ENCODE measurements at places on chromosomes 7 and 10.

GRCh38 chr7:148782757-148783456 lies 84.2 kb downstream of the CUL1 start:
- DNase-seq: no peak

GRCh38 chr10:11288302-11288701 lies 270.6 kb downstream of the CELF2 start:
- DNase-seq: no peak

DNA sequence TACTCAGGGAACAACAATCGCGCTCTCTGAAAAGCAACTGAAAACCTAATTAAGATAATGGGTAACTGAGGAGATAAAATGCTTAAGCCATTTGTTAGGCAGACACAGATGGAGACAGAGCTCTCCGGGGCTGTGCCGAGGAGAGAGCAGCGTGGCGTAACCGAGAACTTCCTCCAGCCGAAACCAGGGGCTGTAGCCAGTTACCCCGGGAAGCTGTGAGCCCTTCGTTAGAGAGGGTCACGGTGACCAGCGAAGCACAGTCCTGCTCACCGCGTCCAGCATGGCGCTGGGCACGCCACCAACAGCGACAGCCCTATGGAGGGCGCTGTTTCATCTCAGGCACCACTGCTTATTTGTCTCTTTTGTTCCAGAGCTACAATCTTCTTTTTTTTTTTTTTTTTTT lies 16.1 kb downstream of the PAPOLB start:
- no peak for DNase-seq

- peak; percentile 96 for DNase-seq
These were observed at the start of gene NRBF2 for GRCh38 chr10:63133056-63133820. Gene NRBF2, plus strand, starts transcription at chr10:63133328. Its CDS starts 143 bp downstream, at chr10:63133471.

- no peak for DNase-seq
These were observed 5.8 kb upstream of the FEZF1 start for GRCh38 chr7:122310119-122311021.

GRCh38 chr7:27116962-27117886 lies 13.3 kb downstream of the HOXA4 start:
- no peak for DNase-seq

DNA sequence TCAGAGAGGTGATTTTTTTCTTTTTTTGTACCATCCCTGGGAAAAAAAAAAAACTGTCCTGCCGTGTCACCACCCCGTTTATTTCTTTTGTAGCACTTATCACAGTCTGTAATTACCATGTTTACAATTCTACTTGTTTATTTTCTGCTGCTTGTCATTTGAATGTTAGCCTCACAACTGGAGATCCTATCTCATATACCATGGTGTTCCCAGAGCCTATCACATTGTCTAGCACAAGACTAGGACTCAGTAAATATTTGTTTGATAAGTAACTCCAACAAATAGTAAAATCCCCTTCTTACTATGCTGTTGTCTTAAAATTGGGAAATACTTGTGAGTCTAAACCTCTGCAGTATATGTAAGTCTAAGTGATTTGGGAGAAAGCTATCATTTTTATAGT lies 36.0 kb downstream of the MKLN1 start:
- no peak for DNase-seq

- DNase-seq: no peak
These were observed 28.9 kb upstream of the SVIL start for GRCh38 chr10:29663718-29664117.

DNA sequence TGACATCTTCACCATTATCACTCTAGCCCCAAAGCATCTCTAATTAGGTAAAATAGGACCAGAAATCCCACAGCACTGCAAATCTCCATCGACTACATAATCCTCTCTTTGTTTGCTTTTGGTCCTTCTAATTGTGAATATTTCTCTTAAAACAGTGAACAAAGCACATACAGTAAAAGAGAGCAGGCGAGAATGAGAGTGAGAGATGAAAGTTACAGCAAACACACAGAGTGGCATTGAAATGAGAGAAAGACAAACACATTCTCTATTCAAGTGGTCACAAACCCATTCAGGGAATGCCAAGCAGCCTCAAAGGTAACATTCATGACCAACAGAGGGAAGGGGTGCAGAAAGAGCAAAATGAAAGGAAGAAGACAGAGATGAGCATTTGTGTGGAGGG lies 109.8 kb upstream of the PTN start:
- no peak for DNase-seq

- DNase-seq: no peak
These were observed 147.3 kb downstream of the MGMT start for GRCh38 chr10:129614341-129614740.

DNA sequence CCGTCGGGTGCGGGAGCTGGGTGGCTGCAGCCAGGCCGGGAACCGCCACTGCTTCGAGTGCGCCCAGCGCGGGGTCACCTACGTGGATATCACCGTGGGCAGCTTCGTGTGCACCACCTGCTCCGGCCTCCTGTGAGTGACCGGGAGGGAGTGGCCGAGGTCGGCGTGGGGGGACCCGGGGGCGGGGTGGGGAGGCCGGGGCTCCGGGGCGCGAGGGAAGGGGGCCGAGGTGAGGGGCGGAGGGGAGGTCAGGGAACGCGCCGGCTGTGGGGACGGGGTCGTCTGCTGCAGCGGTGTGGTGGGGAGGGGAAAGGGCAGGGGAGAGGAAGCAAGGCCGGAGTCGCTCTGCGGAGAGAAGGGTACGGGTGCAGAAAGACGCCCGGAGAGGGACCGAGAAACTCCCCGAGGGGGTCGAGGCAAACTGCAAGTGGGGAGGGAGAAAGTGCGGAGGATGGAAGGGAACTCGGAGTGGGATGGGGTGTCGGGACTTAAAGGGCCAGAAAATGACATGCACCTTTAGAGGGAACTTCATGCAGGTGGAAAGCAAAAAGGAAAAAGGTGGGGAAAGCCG lies 518 bp downstream of the AGFG2 start:
- DNase-seq: no peak

- DNase-seq: no peak
These were observed 43.5 kb upstream of the CAMK2B start for GRCh38 chr7:44368885-44369284.

DNA sequence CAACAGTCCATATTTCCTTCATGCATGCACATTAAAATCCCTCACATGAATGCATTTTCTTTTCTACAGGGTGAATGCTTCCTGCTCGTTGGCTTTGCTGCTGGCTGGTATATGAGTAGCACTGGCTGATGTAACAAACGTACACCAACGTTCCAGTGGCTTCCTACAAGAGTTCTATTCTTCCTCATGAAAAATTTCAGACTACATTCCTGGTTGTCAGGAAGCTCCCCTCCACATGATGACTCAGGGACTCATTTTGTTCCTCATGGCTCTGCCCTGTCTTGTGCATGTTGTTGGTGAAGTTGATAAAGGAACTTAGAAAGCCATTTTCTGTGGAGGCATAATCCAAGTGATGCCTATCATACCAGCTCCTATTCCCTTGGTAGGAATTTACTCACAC lies 470.7 kb upstream of the KLF6 start:
- DNase-seq: no peak

DNA sequence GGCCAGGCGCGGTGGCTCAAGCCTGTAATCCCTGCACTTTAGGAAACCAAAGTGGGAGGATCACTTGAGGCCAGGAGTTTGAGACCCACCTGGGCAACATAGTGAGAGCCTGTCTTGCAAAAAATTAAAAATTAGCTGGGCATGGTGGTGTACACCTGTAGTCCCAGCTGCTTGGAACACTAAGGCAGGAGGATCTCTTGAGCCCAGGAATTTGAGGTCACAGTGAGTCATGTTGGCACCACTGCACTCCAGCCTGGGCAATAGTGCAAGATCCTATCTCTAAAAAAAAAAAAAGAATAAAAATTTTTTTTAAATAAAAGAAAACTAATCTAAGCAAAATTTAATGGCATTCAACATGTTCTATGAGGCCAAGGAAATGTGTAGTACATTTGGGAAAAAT lies 44.9 kb upstream of the UBN2 start:
- no peak for DNase-seq

- DNase-seq: no peak
These were observed 33.0 kb downstream of the CYP26A1 start for GRCh38 chr10:93106631-93107072.

DNA sequence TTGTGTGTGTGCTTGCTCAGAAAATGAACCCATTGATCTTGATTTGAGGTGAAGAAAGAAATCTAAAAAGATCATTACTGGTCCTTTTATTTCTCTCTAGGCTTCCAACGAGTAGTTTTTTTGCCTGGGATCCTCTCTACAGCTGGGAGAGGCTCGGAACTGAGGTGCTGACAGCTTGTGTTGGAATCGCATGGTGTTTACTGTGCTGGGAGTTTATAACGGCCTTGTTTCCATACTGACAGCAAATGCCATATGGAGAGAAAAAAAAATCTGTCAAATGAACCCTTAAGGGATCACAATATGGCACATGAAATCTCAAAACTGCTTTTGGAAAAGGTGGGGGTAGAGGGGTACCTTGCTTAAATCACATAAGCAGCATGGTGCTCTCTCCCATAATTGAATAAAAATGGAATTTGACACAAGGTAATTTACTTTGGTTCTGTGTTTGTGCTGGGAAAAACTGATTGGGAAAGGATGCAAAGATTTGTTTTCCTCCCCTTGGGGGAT lies 165.0 kb downstream of the RGS10 start:
- no peak for DNase-seq

DNA sequence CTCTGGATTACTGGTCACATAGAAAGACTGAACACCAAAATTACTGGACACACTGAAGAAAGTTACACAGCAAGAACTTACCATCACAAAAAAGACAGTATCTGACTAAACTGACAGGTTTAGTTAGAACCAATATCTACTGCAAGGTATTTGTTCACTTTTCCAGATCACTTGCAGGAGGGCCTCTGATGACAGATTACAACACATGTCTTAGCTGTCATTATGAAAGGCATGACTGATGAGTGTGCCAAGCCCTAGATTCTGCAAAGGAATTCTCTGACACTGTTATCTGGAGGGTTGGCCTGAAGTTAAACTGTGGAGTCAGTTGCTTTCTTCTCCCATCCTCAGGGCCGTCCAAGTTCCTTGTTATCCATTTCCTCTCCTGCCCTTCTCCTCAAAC lies 242.7 kb downstream of the KIF20B start:
- DNase-seq: no peak

DNA sequence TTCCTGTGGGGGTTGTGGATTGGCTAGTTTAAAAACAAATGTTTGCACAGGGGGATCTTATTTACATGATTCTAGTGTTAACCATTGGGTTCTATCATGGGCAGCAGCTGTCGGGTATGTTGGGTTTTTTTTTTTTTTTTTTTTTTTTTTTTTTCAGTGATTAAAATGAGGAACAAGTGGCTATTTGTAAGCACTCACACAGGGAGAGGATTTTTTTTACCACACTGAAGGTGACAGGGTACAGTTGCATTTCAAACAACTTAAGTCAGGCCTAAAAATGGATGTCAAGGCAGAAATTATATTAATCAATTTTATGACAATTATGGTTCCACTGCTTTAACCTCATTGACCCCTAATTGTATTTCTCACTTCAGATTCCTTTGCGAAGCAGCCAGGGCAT lies 92.8 kb downstream of the CD36 start:
- no peak for DNase-seq

DNA sequence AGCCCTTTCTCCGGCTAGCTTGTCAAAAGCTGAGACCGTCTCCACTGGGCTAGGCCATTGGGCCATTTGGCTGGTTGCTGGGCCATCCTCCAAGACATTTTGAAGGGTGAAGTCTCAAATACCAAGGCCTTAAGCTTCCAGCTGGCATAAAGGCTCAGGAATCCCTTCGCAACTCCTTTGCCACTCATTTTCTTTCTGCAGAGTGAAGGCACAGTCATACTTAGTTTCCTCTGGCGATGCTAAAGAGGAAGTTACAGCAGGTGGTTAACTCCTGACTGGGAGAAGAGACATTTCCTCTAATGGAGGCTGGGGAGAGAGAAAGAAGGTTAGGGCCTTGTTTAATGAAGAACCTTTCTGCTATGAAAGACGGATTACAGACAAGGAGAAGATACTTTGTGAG lies 4.8 kb upstream of the REPIN1 start:
- no peak for DNase-seq
